Motor neuron (in vitro differentiated cells): ENCODE measurements at places on chromosomes 6 and 20.

GRCh38 chr6:145963216-145964068 lies 716 bp downstream of the SHPRH start:
- ATAC-seq = peak; percentile 52

DNA sequence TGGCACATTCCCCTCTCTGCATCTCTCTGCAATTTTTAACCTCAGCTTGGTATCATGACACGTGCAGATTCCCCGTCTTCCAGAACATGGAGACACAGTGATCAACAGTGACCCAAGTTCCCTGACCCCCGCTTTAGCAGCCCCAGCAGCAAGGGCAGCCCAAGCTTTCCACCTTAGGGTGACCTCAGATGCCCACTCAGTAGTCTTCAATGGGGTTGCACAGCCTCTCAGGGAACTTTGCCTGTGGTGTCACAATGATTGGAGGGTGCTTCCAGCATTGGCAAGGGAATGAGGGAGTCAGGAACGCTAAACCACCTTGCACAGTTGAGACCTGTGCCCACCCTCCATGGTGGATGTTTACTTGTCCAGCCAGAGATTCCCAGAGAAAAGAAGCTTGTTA lies 287.1 kb upstream of the CDH4 start:
- ATAC-seq = no peak

- ATAC-seq = no peak
Measured at GRCh38 chr20:35907017-35907701, 47.1 kb downstream of the SCAND1 start.

GRCh38 chr20:29497261-29497671 lies 1760.2 kb upstream of the DEFB115 start:
- no peak for ATAC-seq

DNA sequence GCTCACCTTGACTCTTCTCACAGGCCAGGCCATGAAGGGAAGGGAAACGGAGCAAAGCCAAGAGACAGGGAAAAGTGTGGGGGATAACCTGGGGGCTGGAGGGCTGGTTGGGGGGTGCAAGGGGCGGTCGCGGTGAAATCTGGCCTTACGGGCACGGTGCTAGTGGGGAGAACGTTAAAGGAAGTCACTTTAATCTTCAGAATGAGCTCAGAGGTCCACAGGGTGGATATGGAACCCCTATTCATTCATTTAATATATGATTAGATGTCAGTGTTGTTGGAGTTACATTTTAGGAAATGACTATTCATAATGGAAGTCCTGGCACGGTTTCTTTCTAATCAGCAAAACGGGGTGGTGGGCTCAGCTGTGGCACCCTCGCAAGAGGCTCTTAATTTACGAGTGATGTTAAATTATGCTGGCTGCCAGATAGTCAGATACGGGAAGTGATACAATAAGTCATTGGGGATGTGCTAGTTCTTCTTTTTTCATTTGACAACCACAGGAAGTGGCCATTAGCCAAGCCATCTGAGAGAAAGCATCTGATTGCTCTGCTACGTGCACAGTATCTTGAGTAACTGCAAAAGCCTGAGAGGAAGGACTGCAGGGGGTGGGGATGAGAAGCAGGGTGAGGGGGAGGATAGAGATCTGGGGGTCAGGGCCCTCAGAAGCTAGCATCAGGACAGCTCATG lies 253.0 kb downstream of the QKI start:
- peak; percentile 56 for ATAC-seq

DNA sequence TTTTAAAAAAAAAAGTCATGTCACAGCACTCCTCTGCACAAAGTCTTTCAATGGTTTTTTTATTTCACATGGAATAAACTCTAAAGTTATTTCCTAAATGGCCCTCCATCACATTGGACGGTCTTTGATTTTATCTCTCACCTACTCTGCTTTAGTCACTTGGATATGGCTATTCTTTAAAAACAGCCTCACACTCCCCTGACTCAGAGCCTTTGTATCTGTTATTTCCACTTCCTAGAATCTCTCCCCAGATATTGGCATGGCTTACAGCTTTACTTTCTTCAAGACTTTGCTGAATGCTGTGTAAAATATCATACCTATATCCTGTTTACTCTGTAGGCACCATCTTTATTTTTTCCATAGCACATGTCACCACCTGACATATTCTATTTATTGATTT lies 194.7 kb upstream of the MCHR2 start:
- no peak for ATAC-seq

DNA sequence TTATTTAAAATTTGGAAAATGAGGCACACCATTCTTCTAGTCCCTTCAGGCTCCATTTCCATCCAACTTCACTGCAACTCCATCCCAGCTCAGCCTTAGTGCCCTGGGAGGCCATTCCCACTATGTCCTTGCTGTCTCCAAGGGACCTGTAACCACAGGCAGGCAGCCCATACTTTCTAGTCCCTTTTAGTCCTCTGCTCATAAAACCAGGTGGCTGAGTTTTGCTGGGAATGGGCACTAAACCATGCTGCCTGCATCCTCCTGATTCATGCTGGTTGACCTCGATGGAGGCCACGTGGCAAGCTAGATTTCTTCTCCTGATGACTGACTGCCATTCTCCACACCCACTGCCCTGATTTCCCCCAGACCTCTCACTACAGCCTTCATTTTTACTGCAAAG lies 27.5 kb upstream of the MYMX start:
- no peak for ATAC-seq

- no peak for ATAC-seq
Measured at GRCh38 chr20:1299522-1299921, 29.4 kb downstream of the SDCBP2 start.

DNA sequence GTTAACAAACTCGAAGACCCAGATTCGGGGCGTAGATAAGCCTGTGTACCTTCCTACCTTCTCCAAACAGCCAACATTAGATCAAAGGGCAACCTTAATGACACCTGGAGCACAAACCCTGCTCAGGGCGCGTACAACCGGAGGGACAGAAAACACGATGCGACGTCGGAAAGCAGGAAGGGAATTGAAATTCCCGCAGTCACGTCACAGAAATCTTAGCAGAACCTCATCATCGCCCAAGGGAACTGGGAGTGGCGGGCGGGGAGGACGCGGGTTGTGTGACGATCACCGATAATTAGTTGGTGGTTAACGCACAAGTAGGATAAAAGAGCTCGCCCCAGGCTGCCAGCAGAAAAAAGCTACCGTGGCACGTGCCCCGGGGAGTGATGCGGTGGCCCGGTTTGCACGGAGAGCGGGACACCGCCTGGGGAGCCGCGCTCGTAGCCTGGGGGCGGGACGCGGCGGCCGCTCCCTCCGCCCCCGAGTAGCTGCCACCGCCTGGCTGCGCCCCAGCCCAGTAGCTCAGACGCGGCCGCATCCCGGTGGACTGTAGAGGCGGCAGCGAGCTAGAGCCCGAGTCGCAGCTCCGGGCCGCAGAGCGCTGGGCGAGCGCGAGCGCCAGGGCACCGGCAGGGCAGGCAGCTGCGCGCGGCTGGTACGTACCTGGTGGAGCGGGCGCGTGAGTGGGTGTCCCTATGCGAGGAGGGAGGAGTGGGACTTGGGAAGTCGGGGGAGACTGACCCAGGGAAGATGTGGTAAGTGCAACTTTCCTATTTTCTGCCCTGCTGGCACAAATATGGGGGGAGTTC lies at the start of gene PKIB:
Gene PKIB, plus strand, starts transcription at position 525 of the 809 bp plus-strand sequence. CDS start 107,390 bp downstream, outside the sequence.
- ATAC-seq = peak; percentile 98

DNA sequence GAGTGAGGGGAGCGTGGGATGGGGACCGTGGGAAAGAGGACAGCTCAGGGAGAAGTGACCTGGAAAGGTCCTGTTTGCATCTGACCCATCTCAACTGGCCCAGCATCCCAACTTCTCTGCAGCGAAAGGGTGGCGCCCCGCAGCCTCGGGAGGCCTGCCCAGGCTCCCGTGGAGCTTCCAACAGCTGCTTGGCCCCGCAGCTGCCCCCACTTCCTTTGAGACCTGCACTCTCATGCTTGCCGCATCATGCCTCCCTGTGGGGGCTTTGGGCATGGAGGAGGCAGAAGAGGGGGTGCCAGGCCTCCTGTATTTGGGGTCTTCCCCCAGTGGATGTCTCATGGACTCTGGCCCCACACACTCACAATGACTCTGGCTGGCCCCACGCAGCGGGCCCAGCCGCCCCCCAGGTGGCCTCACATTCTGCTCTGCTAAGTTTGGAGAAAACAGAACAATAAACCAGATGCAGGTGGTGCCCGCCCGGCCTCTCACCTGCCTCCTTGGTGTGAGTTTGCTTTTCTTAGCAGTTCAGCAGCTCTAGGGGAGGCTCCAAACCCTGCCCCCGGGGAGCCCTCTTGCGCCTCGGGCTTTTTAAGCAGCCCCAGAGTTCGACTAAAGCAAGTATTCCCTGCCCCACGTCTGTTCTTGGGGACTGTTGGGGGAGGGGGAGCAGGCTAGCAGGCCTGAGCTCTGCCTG lies 40.7 kb downstream of the CPXM1 start:
- ATAC-seq = no peak

DNA sequence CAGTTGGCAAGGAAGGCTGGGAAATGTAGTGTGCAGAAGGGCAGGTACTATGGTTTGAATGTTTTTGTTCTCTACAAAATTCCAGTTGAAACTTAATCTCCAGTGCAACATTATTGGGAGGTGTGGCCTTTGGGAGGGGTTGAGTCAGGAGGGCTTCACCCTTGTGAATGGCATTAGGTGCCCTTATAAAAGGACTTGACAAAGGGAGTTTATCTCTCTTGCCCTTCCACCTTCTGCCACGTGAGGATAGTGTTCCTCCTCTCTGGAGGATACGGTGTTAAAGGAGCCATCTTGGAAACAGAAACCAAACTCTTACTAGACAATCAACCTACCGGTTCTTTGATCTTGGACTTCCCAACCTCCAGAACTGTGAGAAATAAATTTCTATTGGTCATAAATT lies 82.2 kb upstream of the LRFN2 start:
- no peak for ATAC-seq

GRCh38 chr20:2140561-2140960 lies 38.9 kb downstream of the STK35 start:
- ATAC-seq = peak; percentile 17

GRCh38 chr20:20498076-20498861 lies 130.4 kb downstream of the INSM1 start:
- ATAC-seq = peak; percentile 56

GRCh38 chr20:12591949-12592470 lies 416.8 kb upstream of the SPTLC3 start:
- ATAC-seq = no peak

DNA sequence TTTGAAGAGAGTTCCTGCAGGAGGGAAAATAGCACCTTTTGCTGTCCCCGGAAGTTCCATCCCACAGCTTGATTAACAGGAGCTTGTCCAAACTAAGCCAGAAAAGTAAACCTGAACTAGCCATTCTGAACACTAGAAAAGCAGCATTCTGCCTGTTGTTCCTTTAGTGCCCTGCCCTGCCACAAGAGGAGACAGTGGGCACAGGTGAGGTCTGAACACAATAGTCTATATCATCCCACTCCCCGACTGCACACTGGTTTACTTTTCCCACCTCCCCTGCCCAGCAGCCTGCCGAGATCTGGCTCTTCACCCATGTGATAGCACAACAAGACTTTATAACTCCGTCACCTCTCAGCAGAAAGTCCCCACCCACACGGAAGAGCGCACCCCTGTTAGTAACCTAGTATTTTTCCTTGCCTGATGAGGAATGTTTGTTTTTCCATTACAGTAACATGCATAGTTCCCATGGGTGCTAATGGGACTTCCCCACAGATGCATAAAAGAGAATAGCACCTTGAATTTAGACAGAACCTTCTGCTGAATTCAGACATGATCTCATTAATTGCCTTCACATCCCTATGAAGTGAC lies 59.7 kb downstream of the TFAP2A start:
- ATAC-seq = no peak

DNA sequence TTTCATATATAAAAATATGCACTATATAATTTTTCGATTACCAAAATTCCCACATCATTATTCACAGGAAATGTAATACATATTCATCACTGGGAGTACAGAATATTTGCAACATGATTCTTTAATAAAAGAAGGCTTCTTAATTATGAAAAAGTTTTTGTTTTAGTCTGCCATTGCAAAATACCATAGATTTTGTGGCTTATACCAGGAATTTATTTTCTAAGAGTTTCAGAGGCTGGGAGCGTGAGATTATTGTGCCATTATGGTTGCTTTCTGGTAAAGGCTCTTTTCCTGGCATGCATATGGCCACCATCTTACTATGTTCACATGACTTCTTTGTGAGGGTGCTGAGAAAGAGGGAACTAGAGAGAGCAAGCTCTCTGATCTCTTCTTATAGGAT lies 306.9 kb upstream of the ADGRB3 start:
- ATAC-seq = no peak

- no peak for ATAC-seq
Measured at GRCh38 chr6:145031001-145031400, 704.3 kb downstream of the EPM2A start.

GRCh38 chr20:41546535-41546934 lies 71.6 kb downstream of the CHD6 start:
- no peak for ATAC-seq

GRCh38 chr6:157325069-157325805 lies 1.9 kb upstream of the TMEM242 start:
- ATAC-seq = no peak

DNA sequence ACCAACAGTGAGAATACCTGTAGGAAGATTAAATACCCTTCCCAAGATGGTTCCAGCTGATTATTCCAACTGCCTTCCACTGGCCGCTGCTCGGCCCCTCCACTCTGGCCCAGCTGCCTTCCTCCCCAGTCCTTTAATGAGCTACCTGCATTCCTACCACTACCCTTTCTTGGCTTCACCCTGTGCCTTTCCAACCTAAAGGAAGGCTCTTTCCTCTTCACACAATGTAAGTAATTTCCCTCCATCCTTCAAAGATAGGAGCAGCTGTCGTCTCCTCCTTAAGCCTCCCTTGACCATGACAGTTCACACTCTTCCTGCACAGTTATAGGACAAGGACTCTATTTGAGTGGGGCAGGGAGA lies 16.2 kb upstream of the SNX9 start:
- no peak for ATAC-seq

- no peak for ATAC-seq
Measured at GRCh38 chr20:1618954-1619540, 762 bp downstream of the SIRPB1 start.
